ENCODE measurements at places on chromosomes 16 and 17.

- no peak for DNase-seq
These were observed 2.3 kb downstream of the TMEM186 start for GRCh38 chr16:8795091-8795490.

- peak; percentile 0 for DNase-seq
These were observed at the start of gene NOL3 for GRCh38 chr16:67170168-67170948. NOL3 (plus strand) TSS chr16:67170538.

GRCh38 chr17:12395733-12396354 is 269.8 kb upstream of the MYOCD start:
- no peak for DNase-seq

- no peak for DNase-seq
These were observed 26.4 kb downstream of the NMT1 start for GRCh38 chr17:45087504-45087975.

DNA sequence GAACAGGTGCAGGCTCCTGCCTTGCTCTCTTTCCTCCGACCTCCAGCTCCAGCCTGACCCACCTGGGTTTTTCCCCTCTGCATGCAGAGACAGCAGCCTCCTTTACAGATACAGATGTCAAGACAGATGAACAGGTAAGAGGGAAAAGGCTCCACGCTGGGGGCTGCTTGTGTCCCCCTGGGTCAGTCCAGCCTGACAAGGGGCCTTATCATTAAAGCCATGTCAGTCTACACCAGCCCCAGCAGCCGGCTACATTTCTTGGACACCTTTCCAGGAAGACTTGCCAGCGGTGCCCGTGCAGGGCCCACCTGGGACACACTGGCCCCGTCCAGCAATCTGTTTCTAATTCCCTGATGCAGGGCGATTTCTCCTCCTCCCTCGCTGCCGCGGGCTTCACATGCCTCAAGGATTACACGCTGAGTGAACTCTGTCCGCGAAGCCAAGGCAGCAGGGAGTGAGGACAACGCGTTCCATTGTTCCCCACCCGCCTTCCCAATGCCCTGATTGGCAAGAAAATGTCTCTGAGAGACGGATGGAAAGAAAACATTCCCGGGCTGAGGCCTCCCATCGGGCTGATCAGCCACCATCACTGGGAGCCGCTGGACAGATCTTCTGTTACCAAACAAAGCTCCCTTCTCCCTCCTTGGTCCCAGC is 184.7 kb downstream of the C16orf95 start:
- DNase-seq = no peak

- no peak for DNase-seq
These were observed 49.4 kb upstream of the CDC42EP4 start for GRCh38 chr17:73360961-73361761.

- no peak for DNase-seq
These were observed 7.1 kb upstream of the AKTIP start for GRCh38 chr16:53509906-53510703.

DNA sequence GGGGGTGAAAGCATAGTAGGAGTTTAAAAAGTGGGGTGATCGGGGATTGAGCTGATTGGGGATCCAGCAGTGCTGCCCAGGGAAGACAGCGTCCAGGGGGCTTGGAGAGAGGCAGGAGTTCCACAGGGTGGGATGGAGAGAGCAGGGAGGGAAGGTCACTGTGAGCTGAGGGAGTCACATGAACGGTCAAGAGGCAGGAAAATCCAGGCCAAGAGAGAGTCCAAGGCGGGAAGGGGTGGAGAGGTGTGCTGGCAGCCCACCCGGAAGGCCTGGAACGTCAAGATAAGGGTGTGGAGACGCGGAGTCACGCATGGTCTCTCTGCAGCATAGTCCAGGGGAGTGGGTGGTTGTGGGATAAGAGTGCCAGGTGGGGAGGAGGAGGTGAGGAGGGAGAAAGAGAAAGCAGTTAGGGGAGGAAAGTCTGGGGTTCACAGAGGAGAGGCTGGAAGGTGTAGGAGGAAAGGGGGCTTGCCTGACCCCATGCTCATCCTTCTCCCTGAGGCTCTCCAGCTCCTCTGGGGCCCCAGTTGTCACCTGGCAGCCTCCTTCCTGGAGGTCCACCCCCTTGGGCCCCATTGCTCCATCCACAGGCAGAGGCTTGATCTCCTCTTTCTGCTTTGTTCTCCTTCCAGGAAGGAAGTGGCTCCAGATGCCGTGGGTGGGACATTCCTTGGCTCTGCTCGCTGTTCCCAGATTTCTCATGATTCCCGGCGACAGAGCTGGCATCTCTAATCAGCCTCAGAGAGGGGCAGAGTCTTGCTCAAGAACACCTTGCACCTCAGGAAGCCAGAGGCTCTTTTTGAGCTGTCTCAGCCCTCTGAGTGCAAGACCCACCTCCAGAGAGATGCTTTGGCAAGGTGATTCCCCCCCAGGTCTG is 28.7 kb downstream of the CCR7 start:
- DNase-seq = no peak

GRCh38 chr16:55655381-55655896 is 349 bp upstream of the SLC6A2 start:
- DNase-seq = no peak

GRCh38 chr17:36777118-36777517 is 160.2 kb upstream of the LHX1 start:
- no peak for DNase-seq

DNA sequence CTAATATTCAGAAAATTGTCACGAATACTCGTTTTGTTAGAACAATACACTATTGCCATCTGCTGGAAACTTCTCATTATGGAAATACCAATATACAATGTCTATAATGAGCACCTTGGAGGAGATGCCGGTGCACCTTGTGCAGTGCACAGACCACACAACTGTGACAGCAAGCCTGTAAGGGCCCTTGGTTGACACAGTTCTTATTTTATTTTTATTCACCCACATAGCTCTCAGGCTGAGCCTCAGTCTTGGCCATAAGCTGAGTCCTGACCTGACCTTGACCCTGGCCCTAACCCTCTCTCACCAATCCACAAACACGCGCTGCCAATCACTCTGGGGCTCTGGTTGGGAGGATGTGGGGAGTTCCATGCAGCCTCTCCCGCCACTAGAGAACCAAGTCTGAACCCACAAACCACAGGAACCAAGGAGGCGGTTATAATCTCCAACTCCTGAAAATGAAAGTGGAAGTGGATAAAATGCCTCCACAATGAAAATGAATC is 7.6 kb downstream of the AIPL1 start:
- no peak for DNase-seq

- no peak for DNase-seq
These were observed 11.5 kb upstream of the WIPI1 start for GRCh38 chr17:68468788-68469187.

GRCh38 chr16:66847533-66848067 is 3.4 kb downstream of the CA7 start:
- DNase-seq = no peak

GRCh38 chr17:9750524-9750923 is 40.9 kb downstream of the DHRS7C start:
- no peak for DNase-seq

DNA sequence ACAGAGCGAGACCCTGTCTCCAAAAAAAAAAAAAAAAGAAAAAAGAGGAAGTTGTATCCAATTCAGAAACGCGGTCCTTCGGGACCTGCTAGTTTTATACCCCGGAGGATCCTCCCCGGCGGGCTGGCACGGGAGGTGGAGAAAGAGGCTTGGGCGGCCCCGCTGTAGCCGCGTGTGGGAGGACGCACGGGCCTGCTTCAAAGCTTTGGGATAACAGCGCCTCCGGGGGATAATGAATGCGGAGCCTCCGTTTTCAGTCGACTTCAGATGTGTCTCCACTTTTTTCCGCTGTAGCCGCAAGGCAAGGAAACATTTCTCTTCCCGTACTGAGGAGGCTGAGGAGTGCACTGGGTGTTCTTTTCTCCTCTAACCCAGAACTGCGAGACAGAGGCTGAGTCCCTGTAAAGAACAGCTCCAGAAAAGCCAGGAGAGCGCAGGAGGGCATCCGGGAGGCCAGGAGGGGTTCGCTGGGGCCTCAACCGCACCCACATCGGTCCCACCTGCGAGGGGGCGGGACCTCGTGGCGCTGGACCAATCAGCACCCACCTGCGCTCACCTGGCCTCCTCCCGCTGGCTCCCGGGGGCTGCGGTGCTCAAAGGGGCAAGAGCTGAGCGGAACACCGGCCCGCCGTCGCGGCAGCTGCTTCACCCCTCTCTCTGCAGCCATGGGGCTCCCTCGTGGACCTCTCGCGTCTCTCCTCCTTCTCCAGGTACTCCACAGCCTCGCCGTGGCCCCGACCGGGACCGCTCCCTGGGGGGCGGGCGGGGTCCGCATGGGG is at the start of gene CDH3:
CDH3 (plus strand) TSS at position 596 of the 779 bp plus-strand sequence; CDS start at position 666, 70 bp downstream.
- no peak for DNase-seq

DNA sequence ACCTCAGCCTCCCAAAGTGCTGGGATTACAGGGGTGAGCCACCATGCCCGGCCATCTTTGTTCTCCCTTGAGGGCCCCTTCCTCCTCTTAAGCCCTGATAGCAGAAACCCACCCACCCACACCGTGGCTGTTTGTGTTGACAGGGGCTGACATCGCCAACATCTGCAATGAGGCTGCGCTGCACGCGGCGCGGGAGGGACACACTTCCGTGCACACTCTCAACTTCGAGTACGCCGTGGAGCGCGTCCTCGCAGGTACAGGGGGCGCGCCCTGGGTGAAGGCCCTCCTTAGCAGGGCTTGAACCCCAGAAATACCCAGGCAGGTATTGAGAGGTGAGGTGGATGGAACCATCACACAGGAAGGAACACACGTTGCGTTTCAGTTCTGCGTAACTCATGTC is 12.6 kb upstream of the RPL13 start:
- no peak for DNase-seq

DNA sequence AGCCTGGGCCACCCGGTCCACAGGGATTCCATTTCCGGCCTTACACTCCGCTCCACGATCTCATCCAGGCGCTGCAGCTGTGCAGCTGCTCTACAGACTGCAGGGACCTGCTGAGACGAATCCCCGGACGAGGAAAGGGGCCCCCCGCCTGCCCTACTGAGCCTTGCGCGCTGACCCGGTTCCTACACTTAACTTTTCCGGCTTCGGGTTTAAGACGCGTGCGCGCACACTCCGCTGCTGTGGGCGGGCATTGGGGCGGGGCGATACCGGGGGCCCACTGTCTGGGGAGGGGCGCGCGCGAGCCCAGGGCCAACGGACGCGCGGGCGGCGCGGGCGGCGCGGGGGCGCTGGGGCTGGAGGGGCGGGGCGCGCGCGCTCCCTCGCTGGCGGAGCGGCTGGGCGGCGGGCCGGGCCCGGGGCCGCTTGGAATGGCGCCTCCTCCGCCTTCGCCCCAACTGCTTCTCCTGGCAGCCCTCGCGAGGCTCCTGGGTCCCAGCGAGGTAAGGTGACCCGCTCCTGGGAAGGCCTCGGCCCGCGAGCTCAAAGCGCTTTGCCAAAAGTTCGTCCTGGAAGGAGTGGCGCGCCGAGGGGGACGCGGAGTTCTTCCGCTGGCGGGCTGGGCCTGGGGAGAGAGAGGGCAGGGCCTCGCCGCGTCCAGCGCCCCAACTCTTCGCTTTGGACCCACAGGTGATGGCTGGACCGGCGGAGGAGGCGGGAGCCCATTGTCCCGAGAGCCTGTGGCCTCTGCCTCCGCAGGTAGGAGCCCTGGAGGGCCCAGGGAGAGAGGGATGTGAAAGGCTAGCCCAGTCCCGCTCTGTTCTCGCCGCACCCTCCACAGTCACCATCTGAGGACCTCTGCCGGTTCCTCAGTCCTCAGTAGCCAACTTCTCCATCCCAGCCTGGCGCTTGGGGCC is at the start of gene TP53I13:
TP53I13 (plus strand) TSS at position 371 of the 914 bp plus-strand sequence; CDS start at position 429, 58 bp downstream.
- DNase-seq = peak; percentile 57

Measured in NCI-H1048 (cell line).